Activated naive CD8-positive, alpha-beta T cell treated with anti-CD3 and anti-CD28 coated beads, Interleukin-2, amount 50 U/mL, for 16 hours (primary cell): ENCODE measurements at places on chromosomes 3 and 15.
A peak's percentile ranks its signal among the peaks of the same experiment; 100 is the strongest.

- DNase-seq, result no peak
Measured at GRCh38 chr15:89496155-89497098, at the start of gene RHCG. Gene RHCG, minus strand, starts transcription at chr15:89496583. Its CDS starts 39 bp downstream, at chr15:89496544.

- DNase-seq, result no peak
Measured at GRCh38 chr3:27213450-27213849, 155.7 kb downstream of the NEK10 start.

GRCh38 chr3:3516384-3516783, 282.8 kb upstream of the LRRN1 start:
- DNase-seq, result no peak

DNA sequence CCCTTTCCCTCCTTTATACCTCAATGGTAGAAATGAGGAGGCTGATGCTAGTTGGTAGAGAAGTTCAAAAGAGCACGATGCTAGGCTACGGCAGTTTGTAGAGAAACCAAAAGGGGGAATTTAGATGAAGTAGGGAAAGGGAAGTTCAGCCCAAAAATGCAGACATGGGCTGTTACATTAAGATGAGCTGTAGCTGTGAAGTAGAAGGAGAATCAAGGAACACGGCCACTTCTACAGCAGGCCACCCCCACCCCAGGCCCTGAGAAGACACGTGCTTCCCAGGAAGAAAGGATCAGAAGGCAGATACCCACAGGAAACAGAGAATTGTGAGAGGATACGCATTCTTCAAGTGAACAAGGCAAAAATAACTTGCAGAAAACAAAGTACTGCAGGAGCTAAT, 2.1 kb upstream of the PARP14 start:
- DNase-seq, result no peak

- DNase-seq, result no peak
Measured at GRCh38 chr3:160784853-160785252, 28.8 kb downstream of the PPM1L start.

DNA sequence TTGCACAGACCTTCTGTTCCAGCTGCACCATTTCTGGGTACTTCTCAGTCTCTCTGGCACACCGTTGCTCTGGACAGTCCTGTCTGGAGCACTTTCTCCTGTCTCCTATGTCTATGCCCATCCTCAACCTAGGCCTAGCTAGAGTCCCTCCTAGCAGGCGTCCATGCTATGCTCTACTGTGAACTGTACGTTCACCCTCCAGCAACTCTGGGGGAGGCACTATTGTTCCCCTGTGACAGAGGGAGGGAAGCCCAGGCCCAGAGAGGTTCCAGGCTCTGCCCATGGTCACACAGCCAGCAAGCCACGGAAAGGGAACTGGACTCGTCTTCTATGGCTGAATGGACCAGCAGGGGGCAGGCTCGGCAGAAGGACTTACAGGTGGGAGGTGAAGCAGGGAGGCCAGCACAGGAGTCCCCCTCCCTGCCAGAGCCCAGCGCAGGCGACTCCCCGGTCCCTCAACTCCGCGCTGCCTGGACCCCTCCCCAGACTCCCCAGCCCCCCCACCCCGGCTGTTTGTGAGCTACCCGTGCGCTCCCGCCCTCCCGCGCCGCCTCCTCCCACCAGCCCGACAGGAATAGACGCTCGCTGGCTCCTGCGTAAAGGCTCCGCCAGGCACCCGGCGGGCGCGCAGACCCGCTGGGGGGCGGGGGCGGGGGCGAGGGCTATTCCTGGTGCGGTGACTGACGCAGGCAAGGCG, 1.7 kb upstream of the LINGO1 start:
- DNase-seq, result peak; percentile 21

DNA sequence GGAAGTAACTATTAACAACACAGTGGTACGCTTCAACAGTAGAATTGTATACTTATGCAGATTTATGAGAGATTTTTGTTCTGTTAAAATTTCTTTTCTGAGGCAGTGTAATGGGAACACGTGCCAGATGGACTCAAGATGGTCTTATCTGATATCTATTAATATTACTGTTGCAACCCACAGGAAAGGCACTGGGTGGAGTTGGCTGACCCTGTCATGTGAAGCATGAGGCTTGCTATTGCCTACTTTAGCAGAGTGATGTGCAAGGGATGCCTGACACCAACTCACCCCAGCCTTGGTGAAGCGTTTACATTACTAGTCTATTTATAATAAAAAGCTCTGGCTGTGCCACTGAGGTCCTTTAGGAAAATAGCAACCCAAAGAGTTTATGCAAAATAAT, 19.8 kb upstream of the ARNT2 start:
- no peak for DNase-seq

GRCh38 chr3:157441102-157441624, 4.5 kb downstream of the PTX3 start:
- DNase-seq, result no peak

GRCh38 chr3:45776611-45777010, 19.7 kb downstream of the SLC6A20 start:
- DNase-seq, result no peak

- no peak for DNase-seq
Measured at GRCh38 chr15:60651101-60651500, 172.2 kb upstream of the ICE2 start.

DNA sequence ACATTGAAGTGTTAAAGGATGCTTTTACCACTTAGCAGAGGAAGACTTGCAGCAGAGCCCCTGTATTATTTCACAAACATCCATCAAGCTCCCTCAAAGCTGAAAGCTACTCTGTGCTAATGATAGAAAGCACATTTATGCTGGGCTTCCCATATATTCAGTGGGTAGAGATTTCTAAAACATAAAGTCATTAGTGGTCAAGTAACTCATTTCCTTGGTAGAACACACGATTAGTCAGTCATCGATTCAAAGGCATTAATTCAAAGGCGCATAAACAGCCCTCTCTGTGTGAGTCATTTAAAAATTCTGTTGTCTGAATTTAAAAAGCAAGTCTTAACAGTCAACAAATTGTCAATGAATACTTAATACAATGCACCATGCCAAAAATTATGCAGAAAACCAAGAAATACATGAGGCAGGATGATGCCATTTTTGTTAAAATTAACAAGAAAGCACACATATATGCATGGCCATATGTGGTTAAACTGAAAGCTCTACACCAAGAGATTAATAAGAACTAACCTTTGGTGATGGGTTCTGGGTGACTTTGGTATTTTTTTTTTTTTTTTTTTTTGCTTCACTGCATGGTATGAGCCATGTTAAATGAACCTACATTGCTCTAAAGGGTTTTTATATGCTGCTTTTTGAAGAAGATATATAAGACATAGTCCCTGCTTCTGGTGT, 61.7 kb downstream of the LDHAL6B start:
- no peak for DNase-seq

DNA sequence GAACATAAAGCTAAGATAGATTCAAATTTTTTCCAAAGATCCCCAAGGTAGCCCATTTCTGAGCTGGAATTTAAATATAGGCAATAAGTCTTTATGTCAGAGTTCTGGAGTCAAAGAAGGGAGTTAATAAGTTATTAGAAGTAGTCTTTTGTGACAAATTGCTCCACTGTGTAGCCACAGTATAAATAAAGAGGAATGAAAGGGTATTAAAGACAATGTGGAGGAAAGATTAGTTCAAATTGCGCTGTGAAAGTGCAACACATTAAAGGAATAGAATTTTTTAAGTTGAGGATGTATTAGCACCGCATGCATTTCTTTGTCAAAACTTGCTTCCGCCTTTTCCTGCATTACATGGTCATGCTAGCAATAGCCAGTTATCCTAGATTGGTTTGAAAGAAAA, 666.6 kb upstream of the CCDC54 start:
- DNase-seq, result no peak

- DNase-seq, result no peak
Measured at GRCh38 chr15:91472316-91472756, 372.3 kb downstream of the SV2B start.

- DNase-seq, result no peak
Measured at GRCh38 chr3:174125267-174125824, 727.8 kb downstream of the NLGN1 start.

GRCh38 chr3:142850395-142851023, 38.4 kb downstream of the PCOLCE2 start:
- no peak for DNase-seq

DNA sequence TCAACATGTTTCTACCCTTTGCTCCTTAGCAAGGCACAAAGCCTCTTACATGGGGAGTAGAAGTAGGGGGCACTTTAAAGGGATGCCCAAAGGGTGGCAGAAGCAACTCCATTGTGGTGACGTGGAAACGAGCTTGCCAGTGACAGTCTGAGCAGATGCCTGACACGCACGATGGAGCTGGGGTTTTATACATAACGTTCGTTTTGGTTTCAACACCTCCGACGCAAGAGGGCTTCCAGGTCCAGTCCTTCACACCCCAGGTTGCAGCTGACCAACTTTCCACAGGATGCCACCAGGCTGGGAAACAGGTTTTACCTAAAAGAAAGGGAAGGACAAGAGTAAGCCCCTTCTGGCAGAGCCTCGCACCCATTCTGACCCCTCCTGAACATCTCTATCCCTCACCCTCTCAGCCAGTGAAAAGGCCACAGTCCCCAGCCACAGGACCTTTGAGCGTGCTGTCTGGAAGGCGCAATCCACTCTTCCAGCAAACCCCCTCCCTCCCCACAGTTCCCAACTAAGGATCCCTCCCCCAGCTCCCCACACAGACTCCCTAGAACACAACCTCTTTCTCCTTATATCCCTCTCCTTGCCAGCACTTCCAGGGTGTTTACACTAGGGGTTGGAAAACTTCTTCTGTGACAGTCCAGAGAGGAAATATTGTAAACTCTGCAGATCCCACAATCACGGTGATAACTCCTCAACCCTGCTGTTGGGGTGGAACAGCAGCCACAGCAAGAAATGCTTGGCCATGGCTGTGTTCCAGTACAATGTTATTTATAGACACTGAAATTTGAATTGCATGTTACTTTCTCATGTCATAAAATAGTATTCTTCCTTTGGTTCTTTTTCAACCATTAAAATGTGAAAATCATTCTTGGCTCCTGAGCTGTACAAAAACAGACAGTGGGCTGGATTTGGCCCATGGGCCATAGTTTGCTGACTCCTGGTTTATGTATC, 36.2 kb downstream of the FAM174B start:
- DNase-seq, result no peak
